Bronchial epithelial cell (primary cell): ENCODE measurements at places on chromosomes 6 and 20. TPM values are rescaled to one million over a fixed set of nuclear protein-coding genes. Genes with fewer than 3 reads are reported as not detected.
A peak's percentile ranks its signal among the peaks of the same experiment; 100 is the strongest.

BPI gene
- total RNA-seq = not detected in 2 replicates

- peak; percentile 5 for DNase-seq
Observed at GRCh38 chr6:130148181-130148580, 74.6 kb downstream of the SAMD3 start.

ELOVL2 gene
- under 0.01 TPM in 1 of 2 replicates, not detected in the other for total RNA-seq

DNA sequence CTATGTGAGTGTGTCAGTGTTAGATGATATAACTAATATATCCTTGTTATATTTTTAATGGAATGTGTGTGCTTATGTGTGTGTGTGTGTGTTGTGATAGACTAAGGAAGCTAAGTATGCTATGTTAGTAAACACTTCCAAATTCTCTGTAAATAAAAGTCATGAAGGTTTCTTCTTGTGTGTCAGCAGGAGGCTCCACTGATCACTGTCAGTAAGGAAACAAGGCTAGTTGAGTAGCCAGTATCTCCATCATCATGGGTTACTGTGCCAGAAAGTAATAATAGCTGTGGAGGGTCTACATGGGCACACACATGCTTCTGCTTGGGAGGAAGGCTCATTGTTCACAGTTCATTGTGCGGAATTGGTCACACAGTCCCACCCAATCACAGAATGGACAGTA, 302.8 kb upstream of the RNF217 start:
- DNase-seq = peak; percentile 12
